ENCODE measurements at places on chromosomes 11 and 22. TPM values are rescaled to one million over a fixed set of nuclear protein-coding genes. Genes with fewer than 3 reads are reported as not detected.

DNA sequence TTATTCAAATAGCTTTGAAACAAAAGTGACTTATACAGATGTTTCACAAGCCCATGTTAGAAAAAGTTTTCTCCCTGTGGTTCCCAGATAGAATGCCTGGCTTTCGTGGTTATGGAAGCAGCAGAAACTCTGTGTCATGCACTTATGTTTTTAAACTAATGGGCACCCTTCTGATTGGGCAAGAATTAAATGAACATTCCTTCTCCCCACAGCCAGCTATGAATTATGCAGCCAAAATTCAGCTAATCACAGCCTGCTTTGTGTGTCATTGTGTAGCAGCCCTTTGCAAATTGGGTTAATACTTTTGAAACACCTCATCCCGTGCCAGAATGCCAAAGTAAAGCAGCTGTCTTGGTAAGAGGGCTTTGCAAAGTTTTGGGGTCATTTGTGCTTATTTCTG lies 46.9 kb downstream of the PANX1 start:
- DNase-seq = no peak

DNA sequence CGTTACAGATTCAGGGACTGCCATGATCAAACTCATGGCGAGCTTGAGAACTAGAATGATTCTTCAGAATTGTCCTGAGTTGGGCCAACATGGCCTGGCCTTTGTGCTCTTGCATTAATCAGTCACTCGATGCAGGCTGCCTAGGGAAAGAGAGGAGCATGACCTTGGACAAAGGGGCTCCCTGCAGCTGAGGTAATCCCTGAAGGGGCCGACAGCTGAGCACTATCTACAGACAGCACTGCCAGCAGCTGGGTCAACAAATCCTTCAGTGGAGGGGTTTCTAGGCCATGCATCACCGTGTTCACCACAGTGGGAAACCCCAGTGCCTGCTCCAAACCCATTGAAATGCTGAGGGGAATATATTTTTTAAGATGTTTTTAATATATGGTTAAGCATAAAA lies 159.5 kb upstream of the POU2AF2 start:
- no peak for DNase-seq

DNA sequence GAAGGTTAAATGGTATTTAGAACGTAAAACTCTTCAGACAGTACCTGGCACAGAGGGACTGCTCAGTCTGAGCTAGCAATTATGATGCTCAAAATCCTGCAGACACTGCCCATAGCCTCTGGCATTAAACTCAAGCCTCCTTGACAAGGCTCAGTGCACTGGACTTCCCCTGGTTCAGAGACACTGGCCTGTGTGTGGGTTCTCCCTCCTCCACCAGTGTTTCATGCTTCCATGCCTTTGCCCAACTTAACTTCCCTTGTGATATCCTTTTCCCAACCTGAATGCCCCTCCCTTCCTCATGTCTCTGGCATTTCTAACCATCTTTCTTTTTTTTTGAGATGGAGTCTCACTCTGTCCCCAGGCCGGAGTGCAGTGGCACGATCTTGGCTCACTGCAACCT lies 9.1 kb downstream of the LTBP3 start:
- no peak for DNase-seq

- DNase-seq = no peak
Measured at GRCh38 chr22:32725369-32725988, 76.0 kb upstream of the TIMP3 start.

DNA sequence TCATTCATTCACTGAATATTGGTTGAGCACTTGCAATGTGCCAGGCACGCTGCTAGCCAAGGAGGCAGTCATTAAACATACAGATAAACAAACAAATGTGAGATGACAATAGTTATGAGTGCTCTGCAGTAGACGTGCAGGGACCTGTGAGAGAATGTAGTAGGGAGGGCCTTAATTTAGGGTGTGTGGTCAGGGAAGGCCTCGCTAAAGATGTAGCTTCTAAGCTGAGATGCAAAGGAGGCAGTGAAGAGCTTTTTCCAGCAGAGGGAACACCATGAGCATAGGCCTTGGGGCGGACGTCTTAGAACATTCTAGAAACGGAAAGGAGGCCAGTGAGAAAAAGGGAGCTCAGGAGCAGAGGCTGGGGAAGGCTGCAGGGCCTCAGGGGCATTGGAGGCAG lies 789 bp upstream of the NCF4 start:
- DNase-seq = no peak

DNA sequence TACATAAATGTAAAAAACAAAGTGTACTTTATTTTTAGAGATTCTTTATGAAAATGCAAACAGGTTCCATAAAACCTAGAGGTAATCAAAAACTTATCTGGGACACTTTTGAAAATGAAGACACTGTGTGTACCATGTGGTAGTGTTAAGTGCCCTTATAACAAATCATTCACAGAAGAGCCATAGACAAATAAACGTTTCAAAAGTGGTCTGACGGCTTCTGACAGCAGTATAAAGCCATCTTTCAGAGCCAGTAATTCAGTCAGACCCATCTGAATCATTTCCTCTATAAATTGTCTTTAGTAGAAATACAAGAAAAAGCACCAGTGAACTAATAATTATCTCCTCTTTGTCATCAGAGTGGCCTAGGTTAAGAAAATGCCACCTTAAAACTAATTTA lies 100.0 kb downstream of the PAX6 start:
- DNase-seq = no peak

GRCh38 chr22:47162865-47163264 lies 400.4 kb downstream of the TBC1D22A start:
- DNase-seq = no peak

DNA sequence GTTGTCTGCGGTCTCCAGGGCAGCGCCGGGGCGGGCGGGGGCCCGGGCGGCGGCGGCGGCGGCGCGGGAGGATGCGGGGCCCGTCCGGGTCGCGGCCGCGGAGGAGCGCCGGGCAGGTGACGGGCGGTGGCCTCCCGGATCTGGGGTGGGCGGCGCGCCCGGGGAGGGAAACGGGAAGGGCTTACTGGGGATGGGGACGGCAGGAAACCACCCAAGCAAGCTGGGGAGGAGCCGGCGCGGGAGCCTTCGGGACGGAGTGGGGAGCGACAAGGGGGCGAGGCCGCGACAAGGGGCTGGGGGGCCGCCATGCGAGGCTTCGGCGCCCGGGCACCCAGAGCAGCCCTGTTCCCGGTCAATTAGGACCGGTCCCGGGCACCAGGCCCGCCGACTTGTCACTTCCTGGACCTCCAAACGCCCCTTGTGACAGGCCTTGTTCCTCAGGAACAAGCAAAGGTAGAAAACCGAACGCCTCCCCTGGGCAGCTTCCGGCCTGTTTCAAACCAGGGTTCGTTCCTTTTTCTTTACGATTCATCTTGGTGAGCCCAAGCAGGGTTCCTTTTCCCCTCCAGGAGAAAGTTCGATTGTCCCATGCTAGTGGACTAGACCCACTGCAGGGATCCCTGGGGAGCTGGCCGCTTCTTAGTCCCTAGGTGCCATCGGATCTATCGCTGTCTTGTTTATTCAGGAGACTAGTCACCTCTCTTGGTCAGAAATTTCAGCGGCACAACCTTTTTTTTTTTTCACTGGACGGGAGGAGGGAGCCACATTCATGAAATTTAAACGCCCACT lies 492 bp downstream of the JHY start:
- peak; percentile 68 for DNase-seq

Gene TUB
- 0.02 TPM for total RNA-seq

DNA sequence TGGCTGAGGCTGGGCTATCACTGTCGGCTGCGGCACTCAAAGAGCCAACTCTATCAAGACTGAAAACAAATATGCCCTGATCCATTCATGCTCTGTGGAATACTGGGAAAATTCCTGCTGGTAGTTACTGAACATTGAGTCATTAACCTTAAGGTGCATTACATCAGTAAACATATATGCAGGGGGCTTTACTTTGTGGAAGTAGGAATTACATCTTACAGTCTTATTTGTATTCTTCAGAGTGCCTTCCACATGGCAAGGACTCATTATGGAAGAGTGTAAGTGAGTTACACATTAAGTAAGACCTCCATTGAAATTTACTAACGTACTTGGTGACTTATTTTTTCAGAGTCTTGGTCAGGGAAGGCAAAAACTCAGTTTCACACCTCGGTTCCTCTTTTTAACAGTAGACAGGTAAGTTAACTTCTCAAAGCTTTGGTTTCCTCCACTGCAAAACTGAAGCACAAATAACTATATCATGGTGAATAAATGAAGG lies 4.5 kb downstream of the OR5B21 start:
- DNase-seq = no peak

Gene CCDC73
- total RNA-seq = not detected

- no peak for DNase-seq
Measured at GRCh38 chr11:126421271-126421671, 65.8 kb downstream of the ST3GAL4 start.

Gene CYP2D6
- 1.9 TPM for total RNA-seq

- peak; percentile 60 for DNase-seq
Measured at GRCh38 chr11:47373876-47374719, 4.2 kb downstream of the SPI1 start.

DNA sequence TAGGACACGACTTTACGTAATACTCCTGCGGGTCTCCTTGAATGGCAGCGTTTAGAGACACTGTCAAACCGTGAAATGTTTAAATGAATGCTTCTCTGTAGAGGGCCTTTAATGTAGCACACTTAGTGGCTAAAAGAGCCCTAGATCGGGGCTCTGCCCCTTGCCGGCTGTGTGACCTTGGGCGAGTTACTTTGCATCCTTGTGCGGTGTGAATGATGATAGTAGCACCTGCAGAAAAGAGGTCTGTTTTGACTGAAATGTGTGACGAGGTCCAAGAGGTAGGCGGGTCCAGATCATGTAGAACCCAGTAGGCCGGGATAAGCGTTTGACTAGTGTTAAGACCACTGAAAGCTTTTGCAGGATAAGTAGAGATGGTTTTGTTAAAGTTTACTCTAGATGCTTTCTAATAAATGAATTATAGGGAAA lies 866 bp downstream of the MED17 start:
- DNase-seq = peak; percentile 2

Gene MMP7
- total RNA-seq = 0.61 TPM

Gene SCGB1D2
- total RNA-seq = not detected

GRCh38 chr11:58127350-58127749 lies 2.0 kb upstream of the OR9I1 start:
- DNase-seq = no peak

DNA sequence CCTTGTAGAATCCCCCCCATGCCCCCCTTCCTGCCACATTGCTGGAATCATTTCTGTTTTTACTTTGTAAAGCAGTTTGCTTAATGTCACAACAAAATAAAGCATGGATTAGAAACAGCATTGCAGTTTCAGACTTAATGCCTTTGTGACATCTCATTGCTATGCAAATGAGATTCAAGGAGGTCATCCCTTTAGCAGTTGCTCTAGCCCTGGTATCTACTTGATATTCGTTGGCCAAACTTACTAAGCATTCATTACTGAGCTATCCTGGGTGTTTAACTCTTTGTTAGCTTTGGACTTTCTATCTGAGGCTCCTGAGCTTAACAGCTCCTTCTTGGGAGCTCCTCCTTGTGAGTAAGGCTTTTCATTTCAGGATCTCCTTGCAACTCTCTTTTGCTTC lies 16.3 kb downstream of the FAT3 start:
- DNase-seq = no peak
